ENCODE measurements at places on chromosomes 13 and 19. TPM values are rescaled to one million over a fixed set of nuclear protein-coding genes. Genes with fewer than 3 reads are reported as not detected.

Gene SYCN
- total RNA-seq: not detected

Gene ZNF431
- total RNA-seq: 11.8 TPM

Gene MRPL34
- 88.5 TPM for total RNA-seq

Gene PSG5
- total RNA-seq: not detected

Gene GJA3
- total RNA-seq: not detected

Gene RNF113B
- total RNA-seq: not detected

DNA sequence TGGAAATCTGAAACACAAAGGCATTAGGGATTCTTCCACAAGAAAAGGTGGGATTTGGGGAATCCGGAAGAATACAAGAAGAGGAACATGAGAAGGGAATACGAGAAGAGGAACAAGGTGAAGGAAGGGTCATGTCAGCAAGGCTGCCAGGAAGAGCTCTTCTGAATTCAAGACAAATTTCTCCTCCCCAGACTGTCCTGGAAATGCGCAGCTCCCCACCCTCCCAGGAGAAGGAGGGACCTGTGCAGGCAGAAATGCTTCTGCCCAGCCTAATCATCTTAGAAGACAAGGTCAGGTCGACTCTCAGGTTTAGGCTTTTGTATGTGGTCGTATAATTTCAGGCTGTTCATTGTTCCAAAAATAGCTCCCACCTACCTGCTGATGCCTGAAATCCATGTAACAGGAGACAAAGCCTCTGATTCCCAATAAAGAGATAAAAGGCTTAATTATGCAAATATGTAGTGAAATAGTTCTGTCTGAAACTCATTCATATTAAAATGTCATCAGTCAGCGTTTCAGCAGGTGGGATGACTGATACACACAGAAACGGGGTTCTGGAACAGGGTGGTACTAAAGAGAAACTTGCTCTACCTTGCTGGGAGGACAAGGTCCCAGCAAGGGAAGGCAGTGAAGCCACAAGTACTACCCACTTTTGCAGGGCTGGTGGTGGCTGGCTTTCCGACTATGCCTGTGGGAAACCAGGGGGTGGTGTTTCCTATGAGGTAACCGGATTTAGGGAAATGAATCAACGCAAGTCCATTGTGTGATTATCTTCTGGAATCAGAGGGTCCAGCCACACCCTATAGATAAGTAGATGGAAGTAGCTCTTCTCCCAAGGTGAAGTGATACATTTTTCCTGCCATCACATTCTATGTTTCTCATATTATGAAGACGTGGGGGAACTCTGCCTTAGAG is 76.1 kb downstream of the KL start:
- no peaks in the 10 kb centered on the region for H3K27me3 ChIP-seq
- H3K36me3 ChIP-seq: no peaks in the 10 kb centered on the region
- H3K4me1 ChIP-seq: no peaks in the 10 kb centered on the region
- H3K27ac ChIP-seq: peak overlapping the region; percentile 23

GRCh38 chr19:4957981-4958380 is 10.9 kb upstream of the KDM4B start:
- no peaks in the 10 kb centered on the region for H3K36me3 ChIP-seq
- H3K27me3 ChIP-seq: no peaks in the 10 kb centered on the region
- no peak overlapping the region for H3K4me3 ChIP-seq
- DNase-seq: no peak
- no peaks in the 10 kb centered on the region for H3K4me1 ChIP-seq
- H3K27ac ChIP-seq: no peak overlapping the region

- no peak overlapping the region for H3K27ac ChIP-seq
- no peak for DNase-seq
- no peak overlapping the region for H3K4me3 ChIP-seq
- peaks cover 5% of the 10 kb centered on the region for H3K4me1 ChIP-seq
- no peaks in the 10 kb centered on the region for H3K27me3 ChIP-seq
- H3K36me3 ChIP-seq: no peaks in the 10 kb centered on the region
Observed at GRCh38 chr19:35130761-35131720, 3.8 kb downstream of the LGI4 start.

GRCh38 chr19:20271215-20271926 is 104.4 kb downstream of the ZNF486 start:
- H3K4me3 ChIP-seq: no peak overlapping the region
- DNase-seq: no peak
- H3K4me1 ChIP-seq: no peaks in the 10 kb centered on the region

- H3K27me3 ChIP-seq: no peaks in the 10 kb centered on the region
- no peaks in the 10 kb centered on the region for H3K36me3 ChIP-seq
- H3K4me1 ChIP-seq: peaks cover 3% of the 10 kb centered on the region
- peak overlapping the region; percentile 58 for H3K4me3 ChIP-seq
- no peak for DNase-seq
Observed at GRCh38 chr13:76887076-76887563, 915 bp upstream of the KCTD12 start.

DNA sequence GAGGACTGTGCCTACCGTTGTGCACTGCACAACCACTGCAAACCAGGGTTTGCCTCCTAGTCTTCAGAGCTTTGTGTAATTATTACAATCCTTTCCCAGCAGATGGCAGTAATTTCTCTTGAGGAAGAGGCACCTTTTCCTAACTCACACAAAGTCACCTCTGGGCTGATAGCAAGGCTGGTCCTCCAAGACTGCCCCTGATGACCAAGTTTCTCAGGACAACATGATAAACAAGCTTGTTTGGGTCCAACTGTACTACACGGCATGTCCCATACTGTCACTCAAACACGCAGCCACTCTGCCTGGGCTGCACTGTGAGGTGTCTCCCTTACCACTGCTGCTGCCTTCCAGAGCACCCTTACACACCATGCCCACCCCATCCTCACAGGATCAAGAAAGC is 39.3 kb downstream of the RFXAP start:
- no peak overlapping the region for H3K4me3 ChIP-seq
- H3K27me3 ChIP-seq: no peaks in the 10 kb centered on the region
- no peak for DNase-seq
- H3K27ac ChIP-seq: no peak overlapping the region
- H3K36me3 ChIP-seq: no peaks in the 10 kb centered on the region

DNA sequence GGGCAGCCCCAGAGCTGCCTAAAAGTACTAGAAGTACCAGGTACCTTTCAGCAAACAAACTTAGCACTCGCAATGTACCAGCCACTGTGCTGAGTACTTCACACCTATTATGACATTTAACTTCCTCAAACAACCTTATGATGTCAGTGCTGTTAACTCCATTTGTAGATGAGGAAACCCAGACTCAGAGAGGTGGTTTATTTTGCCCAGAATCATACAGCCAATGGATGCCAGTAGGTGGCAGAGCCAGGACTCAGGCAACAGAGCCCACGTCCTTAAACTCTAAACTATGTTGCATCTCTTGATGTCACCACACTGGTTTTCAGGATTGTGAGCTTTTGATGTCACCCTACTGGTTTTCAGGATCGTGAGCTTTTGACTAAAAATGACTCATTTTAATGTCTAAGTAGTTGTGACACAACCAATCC is 78.9 kb downstream of the FLT1 start:
- H3K27ac ChIP-seq: no peak overlapping the region
- no peaks in the 10 kb centered on the region for H3K36me3 ChIP-seq
- H3K4me3 ChIP-seq: no peak overlapping the region
- H3K4me1 ChIP-seq: no peaks in the 10 kb centered on the region

DNA sequence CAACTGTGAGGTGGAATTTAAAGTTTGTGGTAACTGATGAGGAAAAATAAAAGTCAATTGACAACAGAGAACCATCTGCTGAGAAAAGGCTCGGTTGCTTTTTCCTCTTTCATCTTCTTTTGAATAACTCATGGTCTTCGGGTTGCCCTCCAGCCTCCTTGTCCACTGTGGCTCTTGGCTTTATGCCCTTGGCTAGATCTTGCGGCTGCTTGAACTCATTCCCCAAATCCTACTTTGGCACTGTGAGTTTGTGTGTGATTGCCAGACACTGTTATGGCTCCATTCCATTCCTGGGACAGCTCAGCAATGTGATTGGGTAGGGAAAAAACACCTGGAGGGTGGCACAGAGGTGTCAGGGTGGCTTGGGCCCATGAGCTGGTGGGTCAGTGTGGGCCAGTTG is 387.4 kb downstream of the DLEU7 start:
- H3K36me3 ChIP-seq: no peaks in the 10 kb centered on the region
- H3K4me1 ChIP-seq: no peaks in the 10 kb centered on the region
- no peak overlapping the region for H3K4me3 ChIP-seq
- no peak for DNase-seq
- H3K27ac ChIP-seq: no peak overlapping the region
- no peaks in the 10 kb centered on the region for H3K27me3 ChIP-seq

- no peak overlapping the region for H3K4me3 ChIP-seq
- H3K36me3 ChIP-seq: no peaks in the 10 kb centered on the region
- H3K27me3 ChIP-seq: no peaks in the 10 kb centered on the region
- no peaks in the 10 kb centered on the region for H3K4me1 ChIP-seq
- H3K27ac ChIP-seq: no peak overlapping the region
- DNase-seq: no peak
Observed at GRCh38 chr13:77459592-77459991, 75.9 kb upstream of the SCEL start.

DNA sequence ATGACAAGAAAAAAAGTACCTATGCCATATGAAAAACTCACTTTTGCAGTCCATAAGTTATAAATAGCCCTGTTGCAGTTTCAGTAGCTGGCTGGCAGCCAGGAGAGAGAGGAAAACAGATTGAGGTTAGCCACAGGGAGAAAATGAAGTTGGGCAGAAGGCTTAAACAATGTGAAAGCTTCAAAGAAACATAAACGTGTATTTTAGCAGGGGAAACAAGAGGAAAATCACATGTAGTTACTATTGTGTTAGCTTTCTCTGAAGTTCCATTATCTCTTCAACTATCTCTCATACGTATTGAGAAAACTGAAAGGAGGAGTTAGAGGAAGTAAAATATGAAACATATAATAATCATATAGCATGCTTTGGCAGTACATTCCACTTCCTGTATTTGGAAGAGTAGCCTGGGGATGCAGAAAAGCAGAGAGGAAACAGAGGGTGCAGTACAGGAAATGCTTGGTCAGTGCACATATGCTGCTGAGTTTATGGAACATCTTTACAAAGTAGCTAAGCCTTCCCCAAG is 1551.1 kb downstream of the EFNB2 start:
- H3K4me1 ChIP-seq: no peaks in the 10 kb centered on the region
- H3K4me3 ChIP-seq: peak overlapping the region; percentile 1
- no peak overlapping the region for H3K27ac ChIP-seq

GRCh38 chr13:30720172-30720869 is 15.0 kb upstream of the ALOX5AP start:
- H3K4me1 ChIP-seq: no peaks in the 10 kb centered on the region
- no peak overlapping the region for H3K4me3 ChIP-seq
- H3K27ac ChIP-seq: no peak overlapping the region
- no peaks in the 10 kb centered on the region for H3K27me3 ChIP-seq

Measured in breast epithelium (tissue), 4 donors.